ENCODE measurements at places on chromosomes 5 and 9.

DNA sequence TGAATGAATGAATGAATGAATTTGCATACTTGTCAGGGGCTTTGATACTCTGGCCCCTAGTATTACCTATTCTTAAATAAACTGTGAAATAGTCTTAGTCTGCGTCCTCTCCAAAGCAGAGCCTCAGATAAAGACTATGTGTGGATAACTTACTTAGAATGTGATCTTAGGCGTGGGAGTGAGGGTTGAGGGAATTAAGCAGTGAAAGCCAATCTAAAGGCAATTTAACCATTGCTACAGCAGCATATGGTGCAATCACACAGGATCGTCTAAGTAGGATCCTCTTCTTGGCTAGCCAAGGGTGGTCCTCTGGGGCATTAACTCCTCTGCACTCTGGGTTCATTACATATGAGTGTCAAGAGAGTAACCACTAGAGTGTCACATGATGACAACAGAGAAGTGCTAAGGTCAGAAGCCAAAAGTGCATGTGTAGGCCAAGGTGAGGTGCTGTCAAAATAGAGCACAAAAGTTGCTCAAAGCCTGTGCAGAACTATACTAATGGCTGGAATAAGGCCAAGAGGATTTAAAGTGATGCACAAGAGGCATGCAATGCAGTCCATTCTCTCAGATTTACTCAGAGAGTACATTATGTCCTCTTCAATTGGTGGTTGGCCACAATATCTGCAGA, 274.4 kb upstream of the SEMA6A start:
- DNase-seq = no peak

DNA sequence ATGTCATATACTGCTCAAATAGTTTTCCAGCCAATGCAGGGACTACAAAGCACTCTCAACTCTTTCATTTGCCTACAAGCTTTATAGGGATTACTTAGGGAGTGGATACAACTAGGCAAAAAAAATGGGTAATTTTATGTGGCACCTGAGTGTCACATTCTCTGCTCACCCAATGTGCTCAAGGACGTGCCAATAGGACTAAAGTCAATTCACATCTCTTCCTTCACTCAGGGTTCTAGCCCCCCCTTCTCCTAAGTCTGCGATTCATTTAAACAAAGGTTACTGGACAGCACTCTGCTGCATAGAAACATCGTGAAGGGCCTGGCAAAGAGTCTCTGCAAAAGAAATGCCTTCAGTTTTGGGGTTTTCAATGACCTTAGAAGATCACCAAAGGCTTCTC, 142.3 kb downstream of the TSSK1B start:
- peak; percentile 36 for DNase-seq

GRCh38 chr5:160534125-160534524, 112.5 kb downstream of the PTTG1 start:
- no peak for DNase-seq

- no peak for DNase-seq
Observed at GRCh38 chr5:95070866-95071265, 214.0 kb downstream of the MCTP1 start.

DNA sequence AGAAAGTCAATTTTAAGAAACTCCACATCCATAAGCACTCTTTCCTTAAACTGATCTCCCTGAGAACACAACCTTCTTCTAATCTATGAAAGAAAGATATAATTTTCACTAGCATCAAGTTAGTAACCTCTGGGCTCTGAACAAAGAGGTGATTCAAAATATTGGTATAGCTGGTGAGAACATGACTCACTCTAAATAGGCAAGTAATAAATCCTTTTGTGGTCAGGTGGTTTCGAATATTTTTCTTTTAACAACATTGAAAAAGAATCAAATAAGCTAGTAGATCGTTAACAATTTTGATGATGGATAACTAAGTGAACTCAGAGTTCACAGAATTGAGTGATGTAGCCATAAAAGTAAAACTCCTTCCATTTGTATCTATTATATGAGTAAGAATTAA, 150.6 kb upstream of the IQGAP2 start:
- no peak for DNase-seq

DNA sequence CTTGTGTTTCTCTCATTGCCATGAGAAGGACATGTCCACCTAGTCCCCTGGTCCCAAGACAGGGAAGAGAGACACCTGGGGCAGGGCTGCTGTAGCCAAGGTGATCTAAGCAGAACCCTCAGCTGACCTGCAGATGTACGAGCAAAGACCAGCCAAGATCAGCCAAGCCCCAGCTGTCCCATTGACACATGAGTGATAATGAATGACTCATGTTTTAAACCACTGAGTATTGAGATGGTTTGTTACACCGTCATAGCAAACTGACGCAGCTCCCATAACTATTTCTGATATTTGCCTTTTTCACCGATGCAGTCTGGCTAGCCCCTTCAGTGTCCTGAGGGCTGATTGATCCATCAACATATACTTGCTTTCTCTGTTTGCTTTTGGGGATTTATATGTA, 6.7 kb downstream of the OR1K1 start:
- DNase-seq = no peak

DNA sequence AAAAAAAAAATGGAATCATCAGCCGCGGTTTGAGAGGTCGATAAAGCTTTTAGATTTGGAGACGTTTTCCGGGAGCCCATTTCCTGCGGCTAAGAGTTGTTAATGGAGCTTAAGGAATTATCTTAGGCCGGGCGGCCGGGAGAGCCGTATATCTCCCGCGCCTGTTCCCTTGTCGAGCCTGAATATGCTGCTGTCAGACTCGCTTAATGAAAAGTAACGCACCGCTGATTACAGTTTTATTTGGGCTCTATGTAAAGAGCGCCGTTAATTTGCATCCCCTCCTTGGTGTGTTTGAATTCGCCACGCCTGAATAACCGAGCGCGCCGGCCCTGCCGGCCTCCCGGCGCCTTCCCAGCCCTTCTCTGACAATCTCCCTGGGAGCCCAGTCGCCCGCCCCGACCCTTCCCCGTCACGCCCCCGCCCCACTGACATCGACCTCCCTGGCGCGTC, 7.9 kb downstream of the IRX4 start:
- DNase-seq = peak; percentile 74

DNA sequence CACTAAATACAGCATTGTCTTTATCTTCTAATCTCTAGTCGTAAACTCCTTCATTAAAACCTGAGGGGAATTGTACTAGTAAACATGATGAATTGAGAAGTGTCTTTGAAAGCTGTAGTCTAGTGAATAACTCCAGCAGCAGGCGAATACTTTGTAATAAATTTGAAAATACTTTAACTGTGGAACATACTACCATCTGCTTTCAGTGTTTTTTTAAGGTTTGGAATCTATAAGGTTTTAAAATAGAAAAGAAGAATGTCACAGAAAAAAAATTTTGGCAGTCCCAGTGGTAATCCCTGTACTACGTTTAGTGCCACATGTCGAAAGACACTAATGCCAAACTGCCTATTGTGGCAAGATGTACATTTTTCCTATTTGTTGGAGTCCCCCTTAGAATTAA, 379.0 kb upstream of the NUDT12 start:
- DNase-seq = no peak

- DNase-seq = peak; percentile 66
Observed at GRCh38 chr5:1005249-1005851, 3.3 kb upstream of the NKD2 start.

- peak; percentile 71 for DNase-seq
Observed at GRCh38 chr9:35553670-35554543, 51.2 kb upstream of the TESK1 start.

DNA sequence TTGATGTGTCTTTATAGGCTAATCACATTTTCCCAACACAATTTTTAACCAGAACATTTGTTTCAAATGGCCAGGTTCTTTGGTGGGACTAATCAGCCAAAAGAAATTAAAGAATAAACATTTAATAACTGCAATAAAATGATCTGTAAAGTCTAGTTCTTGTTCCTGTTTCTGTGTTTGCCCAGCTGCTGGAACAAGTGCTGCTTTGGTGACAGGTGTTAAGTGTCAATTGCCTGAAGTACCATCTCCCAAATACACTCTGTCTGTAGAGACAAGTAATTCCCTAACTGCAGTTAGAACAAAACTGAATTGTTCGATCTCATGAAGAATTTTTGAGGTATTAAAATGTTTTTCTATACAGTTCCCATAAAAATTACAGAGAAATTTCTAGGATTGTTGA, 402.3 kb upstream of the CHD1 start:
- DNase-seq = no peak

GRCh38 chr9:109248133-109248581, 72.7 kb downstream of the EPB41L4B start:
- no peak for DNase-seq

DNA sequence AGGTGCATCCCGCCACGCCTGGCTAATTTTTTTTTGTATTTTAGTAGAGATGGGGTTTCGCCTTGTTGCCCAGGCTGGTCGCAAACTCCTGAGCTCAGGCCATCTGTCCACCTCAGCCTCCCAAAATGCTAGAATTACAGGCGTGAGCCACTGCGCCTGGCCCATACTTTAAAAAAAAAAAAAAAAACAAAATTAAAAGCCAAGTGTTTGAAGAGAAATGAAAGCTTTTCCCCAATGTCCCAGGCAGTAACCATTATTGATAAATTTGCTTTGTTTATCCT, 9.5 kb downstream of the PRRC2B start:
- DNase-seq = no peak

GRCh38 chr9:114954956-114955582, 24.7 kb upstream of the TNFSF8 start:
- DNase-seq = no peak

DNA sequence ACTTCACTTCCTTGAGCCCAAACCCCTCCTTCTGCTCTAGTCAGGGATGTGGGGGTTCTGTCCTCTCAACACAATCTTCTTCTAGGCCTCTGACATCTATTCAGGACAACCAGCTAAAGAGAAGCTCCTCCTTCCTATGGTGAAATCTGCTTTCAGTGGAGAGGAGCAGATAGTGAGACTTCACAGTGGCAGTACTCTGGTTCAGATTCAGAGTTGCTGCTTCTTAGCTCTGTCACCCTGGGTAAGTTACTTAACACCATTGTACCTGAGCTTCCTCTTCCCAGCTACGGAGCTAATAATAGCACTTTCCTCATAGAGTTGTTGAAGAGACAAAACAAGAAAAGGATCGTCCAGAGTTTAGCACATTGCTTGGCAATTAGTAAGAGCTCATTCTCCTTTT, 77.3 kb upstream of the LARP1 start:
- DNase-seq = no peak

GRCh38 chr9:134492721-134493460, 148.7 kb upstream of the COL5A1 start:
- no peak for DNase-seq

GRCh38 chr9:79470954-79471353, 100.8 kb upstream of the TLE4 start:
- no peak for DNase-seq

DNA sequence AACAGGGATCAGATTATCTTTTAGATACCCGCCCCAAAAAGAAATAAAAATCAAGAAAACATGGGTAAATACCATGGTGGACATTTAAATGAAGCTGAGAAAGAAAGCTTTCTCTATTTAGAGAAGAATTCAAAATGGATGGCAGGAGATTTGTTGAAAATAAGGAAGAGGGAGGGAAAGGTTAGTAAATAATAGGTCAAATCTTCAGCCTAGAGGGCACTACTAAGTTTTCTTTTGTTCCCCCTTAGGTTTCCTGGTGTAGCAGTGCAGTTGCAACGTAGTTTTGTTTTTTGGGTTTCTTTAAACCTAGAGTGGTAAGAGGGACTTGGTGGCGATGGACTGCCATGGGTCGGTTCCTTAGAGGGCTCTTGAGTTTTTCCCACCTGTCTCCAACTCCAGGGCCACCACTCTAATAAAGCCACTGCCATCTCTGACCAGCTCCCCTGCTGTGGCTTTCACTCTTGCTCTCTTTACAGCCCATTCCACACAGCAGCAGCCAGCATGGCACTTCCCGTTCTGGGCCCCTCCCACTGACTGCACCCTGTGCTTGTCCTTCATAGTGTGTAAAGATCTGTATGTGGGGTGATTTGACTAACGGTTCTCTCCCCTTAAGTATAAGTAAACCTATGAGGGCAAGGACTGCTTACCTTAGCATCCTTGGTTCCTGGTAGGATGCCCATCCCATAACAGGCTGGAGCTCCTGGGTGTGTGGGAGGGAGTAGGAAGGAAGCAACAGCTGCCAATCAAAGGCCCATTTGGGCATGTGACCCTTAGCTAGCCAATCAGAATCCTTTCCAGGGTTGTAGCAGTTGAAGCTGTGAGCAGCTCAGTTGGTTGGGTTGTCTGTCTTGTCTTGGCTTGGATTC, 118.3 kb downstream of the SLC1A3 start:
- DNase-seq = no peak

GRCh38 chr5:115396688-115397087, 100.2 kb upstream of the CCDC112 start:
- no peak for DNase-seq

GRCh38 chr9:124504530-124505005, 2.6 kb downstream of the NR5A1 start:
- no peak for DNase-seq

GRCh38 chr9:108884701-108885100, 22.6 kb downstream of the ACTL7A start:
- no peak for DNase-seq

DNA sequence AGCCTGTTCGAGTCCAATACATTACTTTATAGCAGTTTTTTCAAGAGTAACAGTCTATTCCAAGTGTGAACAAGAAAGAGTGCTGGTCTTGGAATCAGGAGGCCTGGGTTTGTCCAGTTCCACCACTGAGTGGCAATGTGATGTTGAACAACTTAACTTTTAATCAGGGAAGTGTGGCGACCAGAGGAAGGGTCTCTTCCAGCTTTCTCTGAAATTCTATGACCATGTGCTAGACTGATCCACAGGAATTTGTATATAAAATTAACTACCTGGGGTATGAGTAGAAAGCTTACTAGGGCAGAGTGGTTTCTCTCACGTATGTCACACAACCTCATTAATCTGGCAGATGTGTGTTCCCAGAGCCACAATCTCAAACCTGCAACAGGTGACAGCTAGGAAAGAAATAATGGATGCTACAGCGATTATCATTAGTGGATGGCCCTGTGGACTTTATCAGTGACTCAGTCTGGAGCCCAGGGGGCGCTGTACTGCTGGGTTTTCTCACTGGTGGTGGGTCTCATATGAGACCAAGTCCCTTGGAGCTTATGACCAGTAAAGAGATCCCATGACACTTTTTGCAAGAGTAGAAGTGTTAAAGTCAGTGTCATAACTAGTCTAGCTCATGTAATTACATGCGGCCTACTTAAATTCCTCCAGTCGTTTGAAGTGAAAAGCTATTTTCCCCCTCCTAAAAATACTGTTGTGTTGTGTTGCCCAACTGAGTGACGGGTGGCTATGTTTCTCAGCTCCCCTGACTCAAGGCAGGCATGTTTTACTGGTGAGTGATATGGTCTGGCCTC, 116.5 kb downstream of the GDNF start:
- DNase-seq = no peak

Data from kidney (tissue), 22 donors.